OCI-M1 (cell line): ENCODE measurements at places on chromosomes 5 and 9.

DNA sequence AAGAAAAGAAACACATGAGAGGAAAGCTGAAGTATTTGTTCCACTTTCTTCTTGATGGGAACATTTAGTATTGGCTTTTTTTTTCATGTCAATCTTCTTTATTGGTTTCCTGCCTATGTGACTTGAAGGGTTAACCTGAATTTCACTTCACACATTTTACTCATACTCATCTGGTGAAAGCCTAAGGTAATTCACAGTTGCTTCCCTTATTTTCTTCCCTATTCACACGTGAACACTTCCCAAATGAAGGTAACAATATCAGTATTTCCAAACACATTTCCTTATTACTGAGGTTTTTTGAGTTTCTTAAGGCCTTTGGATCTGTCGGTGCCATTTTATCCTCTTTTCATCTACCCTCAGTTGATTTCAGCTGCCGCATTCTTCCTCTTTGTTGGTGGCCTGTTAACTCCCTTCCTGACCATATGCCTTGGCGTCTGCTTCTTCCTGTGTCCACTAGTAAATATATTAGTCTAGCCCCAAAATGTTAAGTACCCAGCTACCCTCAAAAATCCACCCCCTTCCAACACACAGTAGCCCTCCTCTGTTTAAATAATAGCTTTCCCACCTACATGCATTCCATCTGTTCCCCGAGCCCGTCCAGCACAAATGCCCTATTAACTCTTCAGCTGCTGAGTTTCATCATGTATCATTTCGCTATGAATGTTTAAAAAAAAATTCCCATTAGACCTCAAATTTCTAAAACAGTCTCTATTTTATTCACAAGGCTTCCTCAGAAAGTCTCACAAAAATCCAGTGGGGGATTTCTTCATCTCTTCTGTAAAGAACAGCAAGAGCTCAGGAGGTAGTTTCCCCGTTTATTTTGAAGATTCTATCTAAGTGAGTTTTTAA is 97.3 kb downstream of the USP20 start:
- DNase-seq: peak; percentile 75

DNA sequence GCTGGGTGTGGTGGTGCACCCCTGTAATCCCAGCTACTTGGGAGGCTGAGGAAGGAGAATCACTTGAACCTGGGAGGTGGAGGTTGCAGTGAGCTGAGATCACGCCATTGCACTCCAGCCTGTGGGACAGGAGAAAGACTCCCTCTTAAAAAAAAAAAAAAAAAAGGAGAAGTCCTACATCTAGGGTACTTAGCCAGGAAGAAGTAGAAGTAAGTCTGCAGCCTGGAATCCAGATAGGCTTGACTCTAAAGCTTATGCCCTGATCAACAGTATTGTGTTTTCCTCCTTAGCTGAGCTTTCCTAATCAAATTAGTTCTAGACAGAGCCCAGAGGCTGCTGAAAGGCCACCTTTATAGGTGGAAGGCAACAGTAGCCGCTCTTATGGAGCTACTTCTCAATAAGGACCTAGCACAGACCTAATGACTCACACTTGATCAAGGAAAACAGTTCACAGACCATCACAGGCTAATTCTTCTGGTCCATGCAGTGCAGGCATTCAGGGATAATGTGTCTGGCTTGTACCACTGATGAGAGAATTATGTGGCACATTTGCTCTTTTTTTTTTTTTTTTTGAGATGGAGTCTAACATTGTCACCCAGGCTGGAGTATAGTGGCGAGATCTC is 105.5 kb upstream of the KLF4 start:
- DNase-seq: peak; percentile 24

DNA sequence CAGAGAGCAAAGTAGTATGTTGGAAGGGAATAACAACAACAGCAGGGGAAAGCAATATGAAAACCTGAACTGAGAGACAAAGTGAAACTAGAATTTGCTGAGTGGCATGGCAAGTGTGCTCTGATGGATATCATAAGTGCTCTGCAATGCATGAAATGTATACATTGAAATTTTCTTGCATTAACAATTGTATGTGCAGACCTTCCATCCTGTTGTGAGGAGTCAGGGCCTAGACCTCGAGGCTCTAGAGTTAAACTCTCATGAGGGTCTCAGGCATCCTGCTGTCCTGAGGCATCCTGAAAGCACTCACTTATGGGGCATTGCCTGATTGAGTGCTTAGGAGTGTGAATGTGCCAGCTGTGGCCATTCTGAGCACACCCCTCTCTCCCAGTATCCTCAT is 1.1 kb downstream of the ECM2 start:
- peak; percentile 54 for DNase-seq

DNA sequence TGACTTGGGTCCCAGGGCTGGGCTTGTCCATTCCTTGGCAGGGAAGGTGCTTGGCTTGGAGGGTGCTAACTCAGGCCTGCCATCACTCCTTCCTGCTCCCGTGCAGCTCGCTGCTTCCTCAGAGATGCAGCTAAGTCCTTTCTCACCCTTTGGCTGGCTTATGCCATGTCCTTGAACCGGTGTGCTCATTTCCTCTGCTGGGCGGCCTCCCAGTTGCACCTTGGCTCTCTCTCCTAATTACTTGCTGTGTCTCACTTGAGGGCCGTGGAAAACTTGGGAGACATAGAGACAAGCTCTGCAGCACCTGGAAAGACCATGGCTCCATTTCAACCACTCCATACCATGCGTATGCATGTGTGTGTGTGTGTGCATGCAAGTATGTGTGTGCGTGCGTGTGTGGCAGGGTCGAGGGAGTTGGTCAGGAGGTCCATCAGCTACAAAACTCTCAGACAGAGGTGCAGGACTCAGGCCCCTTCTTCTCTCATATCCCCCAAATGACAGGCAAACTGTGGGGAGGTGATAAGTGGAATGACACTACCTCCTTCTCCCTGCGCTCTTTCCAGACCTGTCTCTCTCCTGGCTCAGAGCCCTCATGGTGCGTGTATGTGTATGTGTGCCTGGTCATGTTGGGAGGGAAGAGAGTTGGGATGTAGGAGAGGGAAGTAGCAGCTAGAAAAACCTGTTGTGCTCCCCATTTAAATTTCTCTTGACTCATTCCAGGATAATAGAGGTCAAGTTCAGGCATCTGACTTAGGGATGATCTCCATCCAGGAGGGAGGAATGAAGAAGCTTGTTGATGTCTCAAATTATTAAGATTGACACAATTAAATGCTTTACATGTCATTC is 17.6 kb upstream of the MTMR12 start:
- DNase-seq: no peak

- peak; percentile 66 for DNase-seq
These were observed 74.0 kb downstream of the UBAP1 start for GRCh38 chr9:34252670-34253459.

DNA sequence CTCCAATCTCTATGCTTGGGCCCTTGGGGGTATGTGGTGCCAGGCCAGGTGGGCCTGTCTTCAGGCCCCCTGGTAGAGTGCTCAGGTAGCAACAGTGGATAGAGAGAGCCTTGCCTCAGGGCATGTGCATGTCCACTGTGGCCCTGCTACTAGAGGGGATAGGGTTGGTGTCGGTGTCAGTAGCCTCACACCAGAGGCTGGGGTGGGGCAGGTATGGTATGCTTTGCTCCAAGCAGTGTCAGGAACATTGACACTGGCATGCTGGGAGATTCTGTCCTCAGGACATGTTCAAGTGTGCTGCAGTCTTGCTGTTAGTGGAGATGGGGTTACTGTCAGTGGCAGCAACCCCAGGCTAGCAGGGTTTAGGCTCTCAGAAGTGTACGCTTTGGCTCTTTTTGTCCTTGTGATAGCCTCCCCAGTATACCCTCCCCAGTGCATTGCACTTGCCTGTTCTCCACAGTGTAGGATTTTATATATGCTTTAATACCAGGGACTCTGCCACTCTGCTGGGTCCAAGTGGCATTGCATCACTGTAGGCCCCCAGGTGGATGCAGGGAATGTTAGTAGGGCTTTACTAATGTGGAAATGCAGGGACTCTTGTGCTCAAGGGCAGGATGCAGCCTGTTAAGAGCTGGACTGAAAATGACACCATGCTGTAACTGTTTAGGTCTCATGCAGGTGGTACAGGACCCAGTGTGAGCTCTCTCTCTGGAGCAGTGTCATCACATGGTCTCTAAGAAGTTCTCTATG is 21.6 kb downstream of the RIC1 start:
- DNase-seq: no peak

DNA sequence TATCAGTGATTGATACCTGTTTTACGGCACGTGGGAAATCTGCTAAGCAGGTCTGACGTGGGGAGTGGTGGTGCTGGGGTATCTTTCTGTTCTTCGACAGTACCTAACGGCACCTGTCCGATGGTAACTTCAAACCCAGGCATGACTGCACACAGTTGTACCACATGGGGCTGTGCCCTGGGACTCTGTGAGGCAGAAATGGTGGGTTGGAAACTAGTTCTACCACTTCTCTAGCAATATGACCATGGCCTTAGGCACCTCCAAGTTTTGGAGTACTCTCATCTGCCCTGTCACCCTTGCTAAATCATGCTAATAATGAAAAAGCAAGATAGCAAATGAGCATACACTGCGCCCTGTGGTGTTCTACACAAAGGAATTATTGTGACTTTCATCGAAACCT is 30.9 kb downstream of the EPB41L4B start:
- no peak for DNase-seq

DNA sequence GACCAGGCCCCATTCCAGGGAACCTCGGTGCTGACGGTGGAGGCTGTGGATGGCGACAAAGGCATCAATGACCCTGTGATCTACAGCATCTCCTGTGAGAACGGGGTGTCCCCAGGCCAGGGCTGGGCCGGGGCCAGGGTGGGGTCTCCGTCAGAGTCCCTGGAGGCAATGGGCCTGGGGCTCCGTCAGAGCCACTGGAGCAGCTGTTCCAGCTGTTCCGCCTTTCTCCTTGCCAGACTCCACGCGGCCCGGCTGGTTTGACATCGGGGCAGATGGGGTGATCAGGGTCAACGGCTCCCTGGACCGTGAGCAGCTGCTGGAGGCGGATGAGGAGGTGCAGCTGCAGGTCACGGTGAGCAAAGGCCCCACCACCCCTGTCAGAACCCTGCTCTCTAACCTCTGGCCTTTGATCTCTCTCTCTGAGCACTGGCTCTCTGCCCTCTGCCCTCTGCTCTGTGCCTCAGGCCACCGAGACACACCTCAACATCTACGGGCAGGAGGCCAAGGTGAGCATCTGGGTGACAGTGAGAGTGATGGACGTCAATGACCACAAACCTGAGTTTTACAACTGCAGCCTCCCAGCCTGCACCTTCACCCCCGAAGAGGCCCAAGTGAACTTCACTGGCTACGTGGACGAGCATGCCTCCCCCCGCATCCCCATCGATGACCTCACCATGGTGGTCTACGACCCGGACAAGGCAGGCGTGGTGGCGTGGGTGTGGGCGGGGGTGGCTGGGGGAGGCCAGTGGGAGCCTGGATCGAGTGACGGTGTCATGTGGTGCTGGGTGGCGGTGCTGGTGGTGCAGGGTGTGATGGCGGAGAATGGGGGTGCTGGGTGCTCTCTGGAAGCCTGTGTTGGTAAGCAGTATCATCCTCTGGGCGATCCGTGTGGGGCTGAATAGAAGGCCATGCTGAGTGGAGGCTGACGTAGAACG is 26.6 kb downstream of the CDHR2 start:
- DNase-seq: no peak

DNA sequence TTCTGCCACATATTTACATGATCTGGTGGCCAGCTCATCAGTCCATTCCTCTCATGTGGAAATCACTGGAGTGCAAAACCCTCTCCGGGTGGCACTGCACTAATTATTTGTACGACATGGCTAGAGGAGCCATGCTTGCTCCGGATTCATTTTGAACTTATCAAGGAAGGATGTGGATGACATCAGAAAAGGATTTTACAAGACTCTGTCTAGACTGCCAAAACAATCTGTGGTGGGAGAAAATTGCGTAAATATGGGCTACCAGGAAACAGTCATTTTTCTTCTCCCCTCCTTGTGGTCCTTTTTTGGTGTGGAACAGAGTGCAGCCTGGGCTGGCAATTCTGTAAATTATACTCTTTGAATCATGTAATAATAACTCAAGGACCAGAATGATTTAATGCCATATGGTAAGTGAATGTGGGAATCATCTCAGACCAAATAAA is 123.4 kb upstream of the IFNE start:
- no peak for DNase-seq

GRCh38 chr9:27528886-27529315 is 713 bp downstream of the MOB3B start:
- DNase-seq: peak; percentile 76

DNA sequence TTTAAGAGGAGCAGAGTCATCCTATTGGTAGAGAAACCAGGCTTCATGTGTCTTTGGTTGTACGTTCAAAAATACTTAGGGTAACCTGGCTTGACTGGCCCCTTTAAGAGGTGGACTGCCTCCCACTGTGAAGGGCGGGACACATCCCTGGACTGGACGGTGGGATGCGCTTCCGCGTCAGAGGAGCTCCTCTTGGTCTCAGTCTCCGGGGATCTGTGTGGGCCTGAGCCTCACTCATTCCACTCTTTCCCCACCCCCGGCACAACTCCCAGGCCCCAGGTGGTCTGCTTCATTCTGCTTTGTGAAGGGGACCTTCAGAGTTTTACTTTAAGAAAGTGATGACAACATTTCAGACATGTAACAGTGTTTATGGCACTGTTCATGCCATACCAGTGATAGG is 601.1 kb downstream of the IRX1 start:
- DNase-seq: no peak

- no peak for DNase-seq
These were observed 19.3 kb downstream of the SRP19 start for GRCh38 chr5:112880219-112880964.

DNA sequence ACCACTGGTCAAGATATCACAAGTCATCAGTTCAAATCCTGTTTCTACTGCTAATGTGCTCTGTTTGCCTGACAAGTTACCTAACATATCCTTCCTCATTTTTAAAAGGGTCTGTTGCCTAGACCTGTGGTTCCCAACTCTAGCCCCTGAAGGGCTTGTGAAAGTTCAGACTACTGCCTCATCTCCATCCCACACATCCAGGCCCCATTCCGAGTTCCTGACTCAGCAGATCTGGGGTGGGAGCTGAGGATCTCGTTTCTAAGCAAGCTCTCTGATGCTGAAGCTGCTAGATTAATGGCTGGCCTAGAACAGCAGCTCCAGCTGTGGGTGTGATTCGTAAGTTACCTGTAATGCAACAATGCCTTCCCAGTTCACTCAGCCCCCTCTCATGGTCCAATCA is 32.5 kb downstream of the S1PR3 start:
- no peak for DNase-seq

DNA sequence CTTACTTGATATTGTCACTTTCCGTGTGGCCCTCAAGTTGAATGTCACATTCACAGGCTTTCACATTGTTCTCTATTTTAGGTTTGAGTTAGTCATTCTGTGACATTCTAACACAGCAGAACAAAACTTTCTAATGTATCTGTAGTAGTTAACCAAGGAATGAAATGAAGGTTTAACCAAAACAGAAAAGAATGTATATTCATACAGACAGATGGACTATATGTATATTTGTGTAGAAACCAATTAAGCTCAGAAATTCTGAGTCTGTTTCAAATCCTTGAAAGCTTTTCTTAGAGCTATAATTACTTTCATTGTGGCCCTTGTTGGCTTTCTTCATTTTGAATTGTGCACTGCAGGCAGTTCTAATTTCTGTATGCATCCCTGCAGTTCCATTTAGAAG is 654.7 kb downstream of the LRRC70 start:
- DNase-seq: no peak

- DNase-seq: no peak
These were observed 91.9 kb upstream of the TLR4 start for GRCh38 chr9:117612317-117612716.
